Stimulated activated CD4-positive, alpha-beta T cell treated with anti-CD3 and anti-CD28 coated beads, Interleukin-4, amount 100 ng/mL, for 48 hours (primary cell): ENCODE measurements at places on chromosomes 11 and 22.

DNA sequence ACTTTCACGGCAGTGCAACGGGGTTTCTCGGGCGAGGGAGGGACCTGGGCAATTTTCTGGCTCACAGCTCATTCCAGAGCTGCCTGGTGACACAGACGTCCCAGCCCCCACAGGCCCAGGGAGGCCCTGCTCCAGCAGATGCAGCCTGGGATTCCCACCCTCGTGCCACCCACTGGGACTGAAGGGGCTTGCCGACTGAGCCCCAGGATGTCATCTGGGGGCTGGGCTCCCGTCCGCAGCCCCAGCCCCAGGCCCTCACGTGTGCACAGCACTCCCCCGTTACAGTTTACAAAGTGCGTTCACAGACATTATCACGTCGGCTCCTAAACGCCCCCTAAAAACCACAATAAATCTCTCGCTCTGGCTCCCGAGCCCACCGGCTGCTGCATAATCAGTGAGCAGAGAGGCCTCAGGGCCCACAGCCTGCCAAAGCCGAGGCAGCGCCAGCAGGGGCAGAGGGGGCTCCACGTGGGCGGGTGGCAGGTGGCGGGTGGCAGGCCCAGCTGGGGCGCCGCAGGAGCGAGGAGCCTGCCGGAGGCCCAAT lies 76.9 kb upstream of the TCF20 start:
- DNase-seq: no peak

- no peak for DNase-seq
Observed at GRCh38 chr11:1889941-1890855, 1.5 kb downstream of the PRR33 start.

GRCh38 chr22:33922349-33922681 lies 2.0 kb upstream of the LARGE1 start:
- no peak for DNase-seq

- no peak for DNase-seq
Observed at GRCh38 chr22:36873614-36874308, 13.0 kb downstream of the NCF4 start.

DNA sequence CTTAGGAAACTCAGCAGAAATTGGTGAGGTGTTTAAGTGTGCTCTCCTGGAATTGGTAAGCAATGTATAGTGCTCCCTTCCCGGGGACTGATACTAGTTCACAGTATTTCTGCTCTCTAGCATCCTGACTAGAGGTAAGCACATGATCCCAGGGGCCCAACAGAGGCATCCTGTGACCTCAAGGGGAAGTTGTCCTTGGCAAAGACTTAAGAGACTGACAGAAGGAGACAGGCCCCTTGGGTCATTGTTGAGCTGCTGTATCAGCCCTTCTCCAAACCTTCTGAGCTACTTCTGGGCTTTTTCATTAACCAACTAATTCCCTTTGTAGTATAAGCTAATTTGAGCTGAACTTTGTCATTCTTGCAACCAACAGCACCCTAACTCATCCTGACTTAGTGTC lies 4.3 kb upstream of the TBC1D22A start:
- DNase-seq: no peak

- no peak for DNase-seq
Observed at GRCh38 chr11:8257003-8257664, 6.5 kb downstream of the LMO1 start.

DNA sequence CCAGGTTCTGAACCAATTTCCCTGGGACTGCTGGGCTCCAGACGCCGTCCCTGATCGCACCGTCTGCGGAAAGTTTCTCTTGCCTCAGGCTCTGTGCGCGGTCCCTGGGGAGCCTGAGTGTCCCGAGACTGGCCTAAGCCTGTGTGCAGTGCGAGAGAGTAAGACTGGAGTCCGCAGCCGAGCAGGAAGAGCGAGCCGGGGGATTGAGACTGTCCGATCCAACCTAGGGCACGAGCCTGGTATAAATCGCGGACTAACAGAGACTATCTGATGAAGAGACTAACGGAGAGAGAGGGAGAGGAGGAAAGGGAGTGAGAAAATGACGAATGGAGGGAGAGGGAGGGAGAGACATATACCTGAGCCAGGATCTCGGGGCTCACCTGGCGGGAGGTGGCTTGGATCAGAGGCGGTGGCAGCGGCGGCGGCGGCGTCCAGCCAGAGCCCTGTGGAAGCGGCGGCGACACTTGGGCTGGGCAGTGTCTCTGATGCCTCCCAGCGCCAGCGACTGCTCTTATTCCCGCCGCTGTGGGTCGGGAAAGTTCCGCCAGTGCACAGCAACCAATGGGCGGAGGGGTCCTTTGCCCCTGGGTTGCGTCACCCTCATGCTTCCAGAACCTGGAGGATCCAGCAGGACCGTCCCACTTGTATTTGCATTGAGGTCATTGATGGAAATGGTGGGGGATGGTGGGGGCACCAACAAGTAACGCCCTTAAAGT lies at the start of gene CALCA:
Gene CALCA (minus strand): TSS at position 487 of the 716 bp plus-strand sequence. CDS start 1,159 bp downstream, outside the sequence.
- no peak for DNase-seq

DNA sequence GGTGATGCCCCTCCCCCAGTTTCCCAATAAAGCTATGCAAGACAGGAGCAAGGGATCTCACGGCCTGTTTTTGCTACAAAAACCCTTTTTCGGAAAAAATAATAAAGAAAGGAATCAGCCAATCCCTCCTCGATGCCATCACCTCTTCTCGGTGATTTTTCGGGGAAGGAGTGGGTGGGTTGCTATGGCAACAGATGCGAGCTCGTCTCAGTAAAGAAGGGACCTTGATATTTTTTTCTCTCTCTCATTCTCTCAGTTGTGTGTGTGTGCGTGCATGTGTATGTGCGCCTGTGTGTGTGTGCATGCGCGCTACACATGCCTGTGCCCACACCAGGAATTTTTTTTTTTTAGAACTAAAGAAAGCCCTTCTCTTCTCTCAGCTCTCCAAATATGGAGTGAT lies 3.8 kb upstream of the NPAS4 start:
- no peak for DNase-seq

DNA sequence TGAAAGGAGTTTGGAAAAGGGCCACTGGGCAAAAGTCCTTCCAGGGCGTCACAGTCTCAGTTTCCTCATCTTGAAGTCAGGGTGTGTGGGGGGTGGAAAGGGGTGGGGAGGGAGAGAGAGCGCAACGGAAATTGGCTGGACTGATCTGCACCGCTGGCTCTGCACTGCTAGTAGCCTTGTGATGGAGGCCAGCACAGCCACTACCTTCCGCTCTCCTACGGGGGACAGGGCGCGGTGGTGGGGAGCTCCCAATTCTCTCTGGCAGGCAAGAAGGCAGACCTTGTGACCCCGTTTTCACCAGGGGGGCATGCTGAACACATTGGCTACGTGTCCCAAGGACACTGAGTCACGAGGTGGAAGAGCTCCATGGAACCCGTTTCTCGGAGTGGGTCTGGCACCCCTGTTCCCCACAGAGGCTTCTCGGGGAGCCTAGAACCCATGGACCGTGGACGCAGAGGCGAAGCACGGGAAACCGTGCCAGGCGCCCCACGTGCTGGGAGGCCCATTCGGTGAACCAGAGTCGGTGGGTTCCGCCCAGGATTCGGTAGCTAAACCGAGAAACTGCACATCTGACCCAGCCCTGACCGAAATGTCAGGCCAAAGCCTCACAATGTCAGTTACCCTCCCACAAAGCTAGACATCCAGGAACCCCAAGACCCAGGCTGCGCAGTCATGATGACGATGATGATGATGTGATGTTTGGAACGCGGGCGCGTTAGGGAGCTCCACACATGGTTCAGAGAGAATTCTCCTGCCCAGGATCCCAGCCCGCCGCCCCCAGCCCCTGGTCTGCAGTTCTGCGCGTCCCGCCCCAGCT lies 28.3 kb upstream of the WNT11 start:
- DNase-seq: no peak

DNA sequence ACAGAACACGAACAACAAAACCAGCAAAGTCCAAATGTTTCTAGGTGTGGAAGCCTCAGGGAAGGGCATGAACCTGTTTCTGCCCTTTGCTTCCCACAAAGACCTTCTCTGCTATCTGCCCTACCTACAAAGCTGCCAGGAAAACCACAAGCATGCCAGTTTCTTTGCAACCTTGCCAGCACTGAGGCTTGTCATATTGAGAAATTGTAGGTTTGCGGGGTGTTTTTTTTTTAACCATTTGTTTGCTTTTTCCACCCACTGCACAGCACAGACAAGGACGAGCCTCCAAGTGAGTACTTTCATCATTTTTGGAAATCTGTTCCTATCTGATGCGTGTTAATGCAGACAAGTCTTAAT lies 12.8 kb downstream of the PARVG start:
- DNase-seq: no peak
